ENCODE measurements at places on chromosomes 7 and 10.

- DNase-seq: no peak
These were observed 54.4 kb upstream of the FAM133B start for GRCh38 chr7:92644406-92645113.

GRCh38 chr7:135672560-135673359 lies 10.4 kb downstream of the STMP1 start:
- no peak for DNase-seq

- DNase-seq: peak; percentile 32
These were observed 98.7 kb downstream of the CTBP2 start for GRCh38 chr10:125061557-125062226.

DNA sequence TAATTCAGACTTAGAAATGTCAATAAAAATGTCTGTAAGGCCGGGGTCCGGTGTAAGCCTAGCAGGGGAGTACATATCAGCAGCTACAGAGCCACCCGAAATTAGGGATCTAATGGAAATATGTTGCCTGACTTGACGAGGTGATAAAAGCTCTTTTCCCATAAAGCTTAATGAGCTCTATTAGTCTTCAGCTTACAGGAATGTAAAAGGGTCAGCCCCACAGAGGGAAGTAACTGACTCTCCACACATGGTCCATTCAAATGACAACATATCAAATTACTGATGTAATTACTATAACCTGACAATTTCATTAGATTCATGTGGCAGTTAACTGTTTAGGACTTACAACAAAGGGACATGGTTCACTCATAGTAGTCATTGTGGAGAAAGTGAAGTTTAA lies 62.3 kb downstream of the ATE1 start:
- DNase-seq: no peak

- no peak for DNase-seq
These were observed 191.2 kb downstream of the DYNC1I1 start for GRCh38 chr7:95963446-95963990.

GRCh38 chr10:74381291-74381853 lies 230.4 kb downstream of the ADK start:
- DNase-seq: no peak

DNA sequence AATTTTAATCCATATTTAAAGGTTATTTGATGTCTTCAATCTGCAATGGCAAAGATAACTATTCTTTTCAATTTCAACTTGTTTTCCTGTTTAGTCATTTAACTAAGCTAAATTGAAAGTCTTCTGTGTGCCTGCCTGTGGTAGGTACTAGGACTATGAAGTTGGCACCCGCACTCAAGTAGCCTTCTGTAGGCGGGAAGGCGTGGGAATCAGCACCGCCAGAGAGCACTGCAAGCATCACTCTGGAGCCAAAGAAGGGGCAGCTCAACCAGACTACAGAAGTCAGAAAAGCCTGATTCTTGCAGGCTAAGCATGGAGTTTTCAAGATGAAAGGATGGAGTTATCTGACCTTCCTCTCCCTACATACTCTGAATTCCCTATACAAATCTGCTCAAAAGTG lies 269.0 kb upstream of the PHF14 start:
- DNase-seq: no peak

GRCh38 chr10:5511231-5511884 lies 12.0 kb upstream of the CALML5 start:
- DNase-seq: no peak

DNA sequence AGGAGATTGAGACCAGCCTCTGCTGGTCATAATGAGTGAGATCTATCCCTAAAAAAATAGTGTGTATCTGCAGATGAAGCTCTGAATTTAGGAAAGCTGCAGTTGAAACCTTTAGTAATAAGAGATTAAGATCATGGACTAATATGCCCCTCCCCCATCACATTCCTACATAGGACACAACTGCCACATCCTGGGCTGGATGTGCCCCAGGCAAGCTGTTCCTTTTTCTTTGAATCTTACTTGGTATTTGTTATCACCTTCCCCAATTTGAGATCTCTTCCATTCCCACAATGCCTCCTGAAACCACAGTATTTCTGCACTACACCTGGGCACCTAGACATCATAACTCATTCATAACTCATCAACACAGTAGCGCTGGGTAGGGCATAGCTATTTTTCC lies 74.1 kb downstream of the DOCK1 start:
- no peak for DNase-seq

DNA sequence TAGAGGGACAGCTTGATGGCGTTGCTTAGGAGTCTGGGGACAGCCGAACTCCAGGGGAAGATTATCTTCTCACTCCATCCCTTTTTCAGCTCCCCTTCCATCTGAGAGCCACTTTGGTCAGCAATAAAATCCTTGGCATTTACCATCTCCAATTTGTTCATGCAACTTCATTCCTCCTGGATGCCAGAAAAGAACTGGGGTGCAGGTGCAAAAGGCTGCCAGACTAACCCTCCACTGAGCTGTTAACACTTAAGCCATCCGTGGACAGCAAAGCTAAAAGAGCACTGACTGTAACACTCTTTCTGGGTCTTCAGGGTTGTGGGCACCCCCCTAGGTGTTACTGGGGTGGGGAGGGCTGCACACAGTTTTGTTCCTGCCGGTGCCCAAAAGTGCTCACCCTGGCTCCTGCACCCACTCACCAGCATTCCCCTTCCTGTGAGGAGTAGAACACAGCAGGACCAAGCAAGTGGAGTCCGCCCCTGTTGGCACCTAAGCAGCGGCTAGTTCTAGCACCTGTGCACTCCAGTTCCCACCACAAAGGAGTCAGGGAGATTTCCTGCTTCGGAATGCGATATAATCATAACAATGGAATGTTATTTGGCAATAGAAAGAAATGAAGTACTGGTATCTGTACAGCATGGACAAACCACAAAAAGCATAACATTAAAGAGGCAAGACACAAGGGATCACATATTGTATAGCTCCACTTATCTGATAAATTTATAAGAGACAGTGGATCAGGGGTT lies 95.1 kb downstream of the NPY start:
- no peak for DNase-seq

- DNase-seq: no peak
These were observed 164.1 kb downstream of the EBF3 start for GRCh38 chr10:129799942-129800341.

- DNase-seq: no peak
These were observed 119.6 kb downstream of the ITIH5 start for GRCh38 chr10:7547206-7547605.

DNA sequence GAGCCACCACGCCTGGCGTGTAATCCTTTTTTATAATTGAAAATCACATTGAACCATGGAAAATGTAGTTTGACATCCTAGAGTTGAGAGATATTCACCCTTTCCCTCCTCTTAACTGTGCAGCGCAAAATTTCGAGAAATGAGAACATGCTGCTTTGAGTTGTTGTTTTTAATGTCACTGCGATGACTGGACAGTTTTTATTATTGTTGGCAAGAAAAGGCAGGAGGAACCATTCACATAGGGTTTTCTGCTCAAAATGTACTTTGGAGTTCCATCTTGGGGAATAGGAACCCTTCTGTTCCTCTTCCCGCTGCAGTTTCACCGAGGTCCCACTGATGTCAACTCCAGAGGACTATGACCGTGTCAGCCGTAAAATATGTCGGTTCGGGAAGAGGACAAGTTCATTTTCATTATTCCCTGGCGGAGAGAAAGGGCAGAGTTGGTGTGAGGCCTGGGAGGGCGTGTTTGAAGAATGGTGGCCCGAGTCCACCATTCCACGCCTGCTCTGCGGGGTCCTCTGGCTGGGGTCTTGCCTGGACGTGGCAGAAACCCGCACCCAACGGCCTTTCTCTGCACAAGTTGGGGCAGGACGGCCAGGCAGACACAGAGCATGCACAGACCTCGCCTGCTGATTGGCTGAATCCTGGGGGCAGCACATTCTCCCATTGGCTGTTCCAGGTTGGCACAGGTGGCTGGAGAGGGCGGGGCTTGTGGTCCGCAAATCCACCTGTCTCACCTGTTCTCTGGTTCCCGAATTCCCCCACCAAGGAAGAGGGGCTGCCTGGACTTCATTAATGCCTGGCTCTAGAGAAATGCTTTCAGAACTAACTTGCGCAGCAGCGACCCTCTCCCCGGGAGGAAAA lies 105.1 kb upstream of the TCF7L2 start:
- no peak for DNase-seq

- DNase-seq: no peak
These were observed 7.8 kb downstream of the ADAM12 start for GRCh38 chr10:126380352-126381076.

DNA sequence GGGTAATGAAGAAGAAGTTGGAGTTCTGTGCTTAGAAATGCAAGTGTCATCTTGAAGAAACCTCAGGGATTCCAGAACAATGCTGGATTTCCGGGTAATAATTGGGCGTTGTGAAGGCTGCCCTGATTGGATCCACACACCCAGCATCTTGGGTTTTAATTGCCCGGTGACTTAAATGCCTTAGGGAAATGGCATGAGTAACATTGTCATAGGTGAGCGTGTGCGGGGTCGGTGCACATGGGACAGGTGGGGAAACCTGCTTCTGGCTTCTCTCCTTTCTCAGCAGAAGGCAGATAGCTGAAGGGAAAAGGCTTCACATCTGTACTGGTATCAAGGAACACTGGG lies 15.2 kb upstream of the CAMK1D start:
- DNase-seq: no peak

- DNase-seq: no peak
These were observed 15.9 kb downstream of the URGCP start for GRCh38 chr7:43890468-43890867.

GRCh38 chr7:167090-167855 lies 25.1 kb upstream of the FAM20C start:
- no peak for DNase-seq
